GM04503 (cell line): ENCODE measurements at places on chromosomes 1 and 21.

DNA sequence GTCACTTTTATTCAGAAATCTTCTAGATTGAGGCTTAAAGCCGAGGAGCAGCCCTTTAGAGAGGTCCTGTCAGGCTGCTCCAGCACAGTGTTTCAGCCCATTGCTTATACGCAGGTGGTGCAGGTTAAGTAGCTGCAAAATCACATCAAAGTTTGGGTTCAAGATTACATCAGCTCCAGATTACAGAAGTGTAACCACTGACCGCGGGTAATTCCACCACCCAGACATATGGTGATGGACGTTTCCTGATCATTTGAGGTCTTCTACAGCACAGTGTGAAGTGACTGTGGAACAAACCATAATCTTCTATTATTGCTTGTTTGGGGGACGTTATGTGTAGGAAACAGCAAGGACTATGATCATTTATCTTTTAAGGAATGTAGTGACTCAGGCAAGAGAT is 11.8 kb downstream of the C1orf115 start:
- no peak for DNase-seq

GRCh38 chr21:14762734-14763694 is 216.9 kb upstream of the SAMSN1 start:
- DNase-seq = no peak

DNA sequence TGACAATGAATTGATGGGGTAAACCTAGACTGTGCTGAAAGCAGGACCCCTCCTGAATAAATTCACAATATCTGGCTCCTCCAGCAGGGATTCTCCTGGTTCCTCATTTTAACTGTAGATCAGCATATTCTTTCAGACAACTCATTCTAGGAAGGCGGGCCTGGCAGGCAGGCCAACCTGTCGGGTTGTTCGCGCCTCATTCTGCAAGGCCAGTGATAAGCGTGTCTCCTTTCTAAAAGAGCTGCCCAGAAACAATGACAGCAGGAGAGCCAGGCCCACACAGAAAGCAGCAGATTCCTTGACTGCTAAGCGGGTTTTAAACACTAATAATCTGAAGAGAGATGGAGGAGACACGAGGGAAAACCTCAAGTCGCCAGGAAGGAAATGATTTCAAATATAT is 70.0 kb downstream of the NTPCR start:
- no peak for DNase-seq

GRCh38 chr1:213183036-213183672 is 132.1 kb downstream of the RPS6KC1 start:
- DNase-seq = no peak

DNA sequence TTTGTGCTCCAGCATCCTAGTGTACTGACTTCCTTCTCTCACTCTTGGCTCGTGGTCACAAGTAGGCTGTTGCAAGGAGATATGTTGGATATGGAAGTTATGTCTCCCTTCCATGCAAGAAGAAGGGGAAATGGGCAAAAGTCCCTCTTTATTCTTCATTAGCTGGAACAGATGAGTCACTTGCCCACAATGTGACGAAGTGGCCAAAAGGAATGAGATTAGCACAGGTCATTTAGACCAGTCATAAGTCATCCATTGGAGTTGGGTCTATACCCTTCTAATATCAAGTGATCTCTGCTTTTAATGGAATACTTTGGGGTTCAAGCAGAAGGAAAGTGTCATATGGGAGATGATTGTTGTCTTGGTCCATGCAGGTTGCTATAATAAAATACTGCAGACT is 91.2 kb upstream of the NGF start:
- DNase-seq = peak; percentile 74
